ENCODE measurements at places on chromosomes 7 and 10.

DNA sequence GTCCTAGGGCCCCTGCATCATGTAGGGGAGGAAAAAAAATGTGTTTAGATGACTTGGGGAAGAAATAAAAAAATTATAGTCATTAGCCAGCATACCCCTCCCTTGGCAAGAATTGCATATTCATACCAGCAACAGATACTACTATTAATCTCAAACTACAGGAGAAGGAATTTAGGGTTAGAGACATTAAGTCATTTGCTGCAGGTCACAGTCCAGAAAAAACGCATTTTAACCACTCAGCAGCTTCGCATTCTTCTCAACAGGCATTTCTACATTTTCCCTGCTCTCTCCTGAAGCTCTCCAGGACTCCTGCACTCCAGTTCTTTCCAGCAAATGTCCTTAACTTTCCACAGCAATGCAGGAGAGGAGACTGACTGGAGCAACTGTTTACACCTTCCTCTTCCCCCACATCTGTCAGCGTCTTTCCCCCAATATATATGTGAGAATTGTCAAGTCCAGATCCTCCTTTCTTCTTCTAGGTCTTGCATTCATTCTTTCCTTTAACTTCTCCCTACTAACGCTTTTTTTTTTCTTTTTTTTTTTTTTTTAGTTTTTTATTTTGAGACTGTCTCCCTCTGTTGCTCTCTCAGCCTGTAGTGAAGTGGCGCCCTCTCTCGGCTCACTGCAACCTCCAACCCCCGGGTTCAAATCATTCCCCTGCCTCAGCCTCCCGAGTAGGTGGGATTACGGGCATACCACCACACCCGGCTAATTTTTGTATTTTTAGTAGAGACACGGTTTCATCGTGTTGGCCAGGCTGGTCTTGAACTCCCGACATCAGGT lies 35.6 kb downstream of the PRPS1L1 start:
- DNase-seq = no peak

DNA sequence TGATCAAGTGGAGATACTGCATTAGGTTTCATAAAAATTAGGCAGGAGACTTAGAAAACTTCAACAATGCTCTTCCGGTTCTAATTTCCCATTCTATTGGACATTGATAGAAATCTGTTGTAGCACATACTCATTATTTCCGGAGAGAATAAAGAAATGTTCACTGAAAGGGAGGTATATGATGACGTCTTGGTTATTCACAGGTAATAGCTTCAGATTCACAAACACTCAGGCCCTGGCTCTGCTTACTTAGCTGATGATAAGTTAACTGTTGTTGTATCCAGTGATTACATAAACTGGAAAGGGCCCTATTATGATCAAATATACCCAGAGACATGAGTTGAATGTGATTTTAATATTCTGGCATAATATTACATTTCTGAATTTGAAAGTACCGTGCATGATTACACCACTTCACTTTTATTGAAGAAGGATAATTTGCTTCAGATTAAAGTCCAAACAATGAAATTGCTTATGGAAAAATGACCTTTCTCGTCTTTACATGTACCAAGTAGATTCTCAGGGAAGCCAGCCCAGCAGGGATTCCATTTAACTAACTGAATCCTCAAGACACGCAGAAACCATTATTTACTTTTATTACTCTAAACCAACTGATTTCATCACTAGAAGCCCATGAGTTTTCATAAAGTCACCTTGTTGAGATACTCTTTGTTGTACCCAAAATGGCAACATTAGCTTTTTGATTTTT lies 288.0 kb upstream of the PITRM1 start:
- no peak for DNase-seq

GRCh38 chr10:30433306-30433729 lies 666 bp upstream of the MAP3K8 start:
- peak; percentile 78 for DNase-seq

DNA sequence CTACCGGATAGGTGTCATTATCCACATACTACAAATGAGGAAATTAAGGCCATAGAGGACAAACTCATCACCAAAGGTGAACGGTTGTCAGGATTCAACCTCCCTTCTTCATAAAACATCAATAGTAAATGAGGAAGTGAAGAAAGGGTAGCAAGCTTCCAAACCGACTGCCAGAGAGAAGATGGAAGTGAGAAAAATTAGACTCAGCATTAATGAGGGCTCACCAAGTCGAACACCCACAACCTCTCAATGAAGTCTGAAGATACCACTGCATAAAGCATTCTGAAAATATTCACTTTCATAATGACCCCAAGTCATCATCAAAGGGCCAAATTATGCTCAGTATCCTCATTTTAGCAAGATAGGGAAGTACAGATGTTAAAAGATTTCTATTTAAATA lies 29.6 kb downstream of the ABCB4 start:
- no peak for DNase-seq

- no peak for DNase-seq
Observed at GRCh38 chr10:23204773-23205172, 12.7 kb downstream of the PTF1A start.

GRCh38 chr7:12090757-12091221 lies 120.3 kb upstream of the TMEM106B start:
- no peak for DNase-seq

Measured in RKO (cell line).